ENCODE measurements at places on chromosomes 3 and 15.

DNA sequence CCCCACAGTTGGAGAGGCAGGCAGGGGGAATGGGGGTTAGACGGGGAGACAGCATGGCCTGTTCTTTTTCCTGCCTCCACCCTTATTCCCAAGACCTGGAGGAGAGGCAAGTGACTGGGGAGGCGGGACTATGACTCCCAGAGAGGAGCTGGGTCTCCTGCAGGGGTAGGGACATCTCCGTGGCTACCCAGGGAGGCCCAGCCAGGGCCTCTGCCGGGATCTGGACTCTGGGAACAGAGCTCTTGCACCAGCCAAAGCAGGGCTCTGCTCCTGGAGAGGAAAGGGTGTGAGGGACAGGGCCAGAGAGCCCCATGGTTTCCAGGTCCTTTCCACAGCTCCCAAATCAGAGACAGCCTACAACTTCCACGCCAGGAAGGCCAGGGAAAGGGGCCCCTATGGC lies 22.8 kb downstream of the CFAP100 start:
- DNase-seq, result no peak

GRCh38 chr3:151445273-151446001 lies 15.4 kb downstream of the IGSF10 start:
- no peak for DNase-seq

GRCh38 chr3:72111265-72112205 lies 326.6 kb upstream of the PROK2 start:
- DNase-seq, result no peak

DNA sequence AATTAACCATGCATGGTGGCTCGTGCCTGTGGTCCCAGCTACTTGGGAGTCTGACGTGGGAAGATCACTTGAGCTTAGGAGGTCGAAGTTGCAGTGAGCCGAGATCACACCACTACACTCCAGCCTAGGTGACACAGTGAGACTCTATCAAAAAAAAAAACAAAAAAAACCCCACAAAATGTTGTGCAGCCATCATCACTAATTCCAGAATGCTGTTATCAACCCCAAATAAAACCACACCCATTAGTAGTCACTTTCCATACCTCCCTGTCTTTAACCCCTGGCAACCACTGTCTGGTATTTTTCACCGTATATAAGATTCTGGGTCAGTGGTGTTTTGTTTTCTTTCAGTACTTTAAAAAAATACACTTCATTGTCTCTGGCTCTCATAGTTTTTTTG lies 16.6 kb downstream of the HMCES start:
- no peak for DNase-seq

DNA sequence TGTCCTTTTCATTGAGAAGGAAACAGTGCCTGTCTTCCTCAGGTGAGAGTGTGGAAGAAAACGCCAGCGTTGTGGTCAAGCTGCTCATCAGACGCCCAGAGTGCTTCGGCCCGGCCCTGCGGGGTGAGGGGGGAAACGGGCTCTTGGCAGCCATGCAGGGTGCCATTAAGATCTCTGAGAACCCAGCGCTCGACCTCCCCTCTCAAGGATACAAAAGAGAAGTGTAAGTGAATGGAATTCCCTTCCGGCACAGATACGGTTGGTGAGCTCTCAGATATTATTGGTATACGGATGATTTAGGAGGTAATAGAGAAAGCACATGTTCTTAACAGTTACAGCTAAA lies 245.7 kb upstream of the CHRM5 start:
- no peak for DNase-seq

DNA sequence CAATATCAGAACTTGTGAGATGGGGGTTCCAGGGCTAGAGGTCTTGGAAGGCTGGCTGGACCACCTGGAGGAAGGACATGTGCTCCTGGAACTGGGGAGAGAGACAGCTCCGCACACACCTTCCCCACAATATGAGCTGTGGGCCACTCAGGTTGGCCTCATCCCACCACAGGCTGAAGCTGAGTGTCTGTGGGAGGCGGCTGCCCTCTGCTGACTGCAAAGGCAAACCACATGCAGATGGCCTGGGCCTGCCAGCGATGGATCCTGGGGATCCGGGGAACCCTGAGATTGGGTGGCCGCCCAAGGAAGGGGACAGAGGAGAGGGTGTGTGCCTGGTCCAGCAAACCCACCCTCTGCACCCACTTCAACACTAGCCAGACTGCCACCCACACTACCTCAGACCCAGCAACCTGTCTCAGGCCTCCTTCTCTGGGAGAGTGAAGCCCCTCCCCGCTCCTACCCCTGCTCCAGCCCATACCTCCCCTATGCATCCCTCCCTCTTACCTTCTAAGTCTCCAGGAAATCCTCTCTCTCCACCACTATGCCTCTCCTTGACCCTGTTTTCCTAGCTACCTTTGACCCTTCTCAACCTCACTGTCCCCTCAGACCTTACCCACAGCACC lies 44.8 kb downstream of the CYP11A1 start:
- DNase-seq, result peak; percentile 29

- DNase-seq, result no peak
Observed at GRCh38 chr15:29139072-29139471, 130.6 kb downstream of the NSMCE3 start.

GRCh38 chr3:73292220-73292619 lies 230.8 kb downstream of the EBLN2 start:
- no peak for DNase-seq

DNA sequence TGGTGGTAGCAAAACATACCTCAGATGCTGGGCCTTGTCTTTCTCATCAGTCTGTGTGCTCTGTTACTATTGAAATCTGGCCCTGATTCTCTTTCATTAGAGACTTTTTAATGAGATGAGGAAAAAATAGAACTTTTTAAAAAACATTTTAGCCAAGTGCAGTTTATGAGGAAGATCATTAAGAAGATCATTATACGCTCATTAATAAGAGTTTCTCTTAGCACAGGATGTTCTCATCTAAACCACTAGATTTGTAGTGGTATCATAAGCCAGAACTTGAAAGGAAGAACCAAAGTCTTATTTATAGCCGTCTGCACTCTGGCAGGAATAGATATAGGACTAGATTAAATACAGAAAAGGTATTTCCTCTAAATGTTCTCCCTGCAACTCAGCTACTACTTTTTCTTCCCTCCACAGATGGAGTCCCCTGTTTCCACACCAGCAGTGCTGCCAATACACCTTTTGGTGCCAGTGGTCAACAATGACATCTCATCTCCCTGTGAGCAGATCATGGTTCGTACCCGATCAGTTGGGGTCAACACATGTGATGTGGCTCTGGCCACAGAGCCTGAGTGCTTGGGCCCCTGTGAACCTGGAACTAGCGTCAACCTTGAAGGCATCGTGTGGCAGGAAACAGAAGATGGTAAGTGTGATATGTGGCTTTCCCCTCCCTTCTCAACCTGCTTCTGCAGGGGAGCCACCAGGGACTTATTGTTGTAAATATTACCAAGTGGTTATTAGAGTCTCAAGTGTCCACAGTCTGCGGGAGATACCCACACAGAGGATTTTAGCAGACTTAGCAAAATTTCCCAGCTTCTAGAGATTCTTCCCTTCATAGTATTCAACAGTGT lies 152.8 kb downstream of the RBPMS2 start:
- DNase-seq, result no peak

DNA sequence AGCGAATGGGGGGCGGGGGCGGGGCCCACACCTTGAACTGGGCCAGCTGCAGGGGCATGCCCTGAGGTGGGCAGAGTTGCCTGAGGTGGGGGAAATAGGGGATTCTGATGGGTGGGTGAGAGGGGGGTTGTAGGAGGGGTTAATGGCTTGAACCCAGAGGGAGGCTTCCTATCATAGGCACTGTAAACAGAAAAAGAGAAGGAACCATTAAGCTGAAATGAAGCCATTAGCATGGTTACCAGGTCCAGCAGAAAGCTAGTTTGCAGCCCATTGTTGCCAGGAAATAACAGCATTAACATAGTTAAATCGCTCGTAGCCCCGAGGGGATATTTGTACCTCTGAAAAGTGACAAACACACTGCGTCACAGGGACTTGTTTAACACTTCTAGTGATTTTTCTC lies 29.0 kb downstream of the ETV5 start:
- DNase-seq, result no peak

DNA sequence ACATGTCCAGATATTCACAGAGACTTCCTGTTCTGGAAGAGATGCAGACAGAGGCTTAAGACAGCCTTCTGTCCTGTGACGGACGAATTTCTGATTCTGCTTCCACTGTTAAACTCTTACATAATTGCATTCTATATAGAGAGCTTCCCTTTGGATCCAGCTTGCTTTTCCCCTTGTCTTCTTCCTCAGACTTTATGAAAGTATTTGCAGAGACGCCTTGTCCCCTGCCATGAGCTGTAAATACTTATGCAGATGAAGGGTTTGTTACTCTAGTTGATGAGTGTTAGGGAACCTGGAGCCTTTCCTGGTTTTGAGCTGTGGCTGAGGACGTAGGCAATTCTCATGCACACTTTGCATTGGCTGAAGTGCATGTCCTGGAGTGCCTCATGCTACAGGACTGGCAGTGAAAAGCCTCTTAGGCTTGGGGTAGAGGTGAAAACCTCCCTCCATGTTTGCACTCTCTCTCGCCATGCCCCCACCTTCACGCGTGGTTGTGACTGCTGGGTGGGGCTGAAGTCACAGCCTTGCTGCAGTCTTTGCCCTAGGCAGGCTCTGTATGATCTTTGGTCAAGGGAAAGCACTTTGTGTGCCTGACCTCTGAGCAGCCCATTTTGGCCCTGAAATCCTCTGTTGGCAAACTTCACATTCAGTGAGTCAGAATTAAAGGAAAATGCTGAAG lies 286.6 kb downstream of the PTPRG start:
- DNase-seq, result no peak

GRCh38 chr3:37248164-37248563 lies 73.8 kb upstream of the LRRFIP2 start:
- no peak for DNase-seq

GRCh38 chr3:139427283-139428060 lies 38.0 kb upstream of the COPB2 start:
- DNase-seq, result peak; percentile 28

DNA sequence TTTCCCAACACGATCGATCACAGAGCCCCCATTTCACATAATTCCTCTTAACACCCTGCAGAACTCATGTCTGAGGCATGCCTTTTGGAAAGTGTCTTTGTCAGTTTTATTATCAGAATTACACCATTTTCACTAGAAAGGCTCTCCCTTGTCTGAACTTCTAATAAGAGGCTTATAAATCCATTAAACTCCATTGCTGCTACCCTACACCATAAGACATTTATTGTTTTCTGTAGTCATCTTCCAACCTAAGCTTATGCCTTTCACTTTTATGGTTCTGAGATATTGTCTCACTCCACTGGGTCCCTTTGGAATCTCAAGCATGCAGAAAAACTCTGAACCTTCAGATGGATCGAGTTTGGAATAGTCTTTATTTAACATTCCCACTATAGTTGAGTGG lies 50.2 kb upstream of the TPM1 start:
- no peak for DNase-seq

DNA sequence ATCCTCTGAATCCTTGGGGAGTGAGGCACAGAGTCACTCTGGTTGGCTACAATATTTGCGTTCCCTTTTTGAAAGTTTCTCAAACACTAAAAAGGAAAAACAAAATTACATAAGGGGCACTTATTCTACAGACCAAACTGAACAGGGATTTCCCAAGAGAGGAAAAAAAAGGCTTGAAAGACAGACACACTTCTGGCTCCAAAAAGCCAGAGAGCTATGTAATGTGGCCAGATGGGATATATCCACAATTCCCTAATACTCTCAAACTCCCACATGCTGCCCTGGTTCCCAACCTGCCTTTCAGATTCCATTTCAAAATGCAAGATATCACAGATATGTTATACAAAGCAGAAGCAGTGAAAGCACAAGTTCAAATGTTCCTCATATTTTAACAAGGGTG lies 1.6 kb downstream of the FRMD4B start:
- no peak for DNase-seq

- DNase-seq, result no peak
Observed at GRCh38 chr3:70952033-70952747, 631.3 kb downstream of the FOXP1 start.

- no peak for DNase-seq
Observed at GRCh38 chr3:157368171-157368570, 68.5 kb upstream of the PTX3 start.

GRCh38 chr3:64495781-64496334 lies 191.9 kb downstream of the ADAMTS9 start:
- no peak for DNase-seq
